Lower lobe of right lung (tissue), 2 donors: ENCODE measurements at places on chromosomes 12 and 14. TPM values are rescaled to one million over a fixed set of nuclear protein-coding genes. Genes with fewer than 3 reads are reported as not detected.

GRCh38 chr14:49970474-49971147 is 77.7 kb downstream of the ARF6 start:
- peaks cover 43% of the 10 kb centered on the region for H3K4me1 ChIP-seq
- H3K27ac ChIP-seq, result peak overlapping the region; percentile 84
- no peaks in the 10 kb centered on the region for H3K36me3 ChIP-seq
- no peaks in the 10 kb centered on the region for H3K27me3 ChIP-seq
- no peak overlapping the region for H3K4me3 ChIP-seq
- no peak for DNase-seq

DNA sequence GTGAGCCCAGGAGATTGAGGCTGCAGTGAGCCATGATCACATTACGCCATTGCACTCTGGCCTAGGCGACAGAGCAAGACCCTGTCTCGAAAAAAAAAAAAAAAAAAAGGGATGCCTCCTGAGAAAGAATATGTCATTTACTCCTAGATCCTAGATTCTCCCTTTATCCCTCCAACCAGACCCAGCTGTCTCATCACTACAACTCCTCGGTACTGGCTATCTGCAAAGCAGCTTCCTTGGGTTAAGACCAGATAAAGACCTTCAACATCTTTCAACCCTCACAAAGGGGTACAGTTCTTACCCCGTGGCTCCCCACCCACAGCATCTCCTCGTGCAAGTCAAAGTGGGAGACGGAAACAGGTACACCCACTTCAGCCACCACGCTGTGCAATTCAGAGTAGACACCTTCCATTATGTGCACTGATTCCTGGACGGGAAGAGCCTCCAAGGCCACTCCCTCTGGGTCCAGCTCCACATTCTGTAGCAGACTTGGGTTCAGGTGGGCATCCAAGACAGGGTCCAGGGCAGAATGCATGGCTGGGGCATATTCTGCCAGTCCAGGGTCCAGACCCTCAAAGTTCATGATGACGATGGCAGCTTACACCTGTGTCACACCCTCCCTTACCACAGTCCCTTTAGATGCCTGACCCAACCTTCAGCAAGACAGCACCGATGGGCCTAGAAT is 1.1 kb downstream of the PAN2 start:
- H3K4me3 ChIP-seq, result peak overlapping the region; percentile 68
- no peak for DNase-seq
- H3K4me1 ChIP-seq, result peaks cover 20% of the 10 kb centered on the region

DNA sequence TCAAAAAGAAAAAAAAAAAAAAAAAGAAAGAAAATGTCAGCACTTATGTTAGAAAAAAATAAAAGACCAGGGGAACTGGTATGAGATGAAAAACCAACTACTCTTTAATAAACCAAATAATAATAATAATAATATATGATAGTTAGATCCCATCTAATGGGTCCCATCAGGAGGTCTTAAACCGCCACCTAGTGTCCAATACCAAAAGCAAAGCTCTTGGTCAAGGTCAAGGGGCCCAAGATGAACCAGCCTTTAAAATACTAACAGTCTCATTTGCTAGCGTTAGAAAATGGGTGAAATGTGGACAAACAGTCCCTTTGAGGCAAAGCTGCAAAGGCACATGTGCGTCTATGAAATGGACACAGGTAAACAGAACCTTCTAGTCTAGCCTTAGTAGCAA is 12.3 kb downstream of the BRAP start:
- no peak for DNase-seq
- no peaks in the 10 kb centered on the region for H3K27me3 ChIP-seq
- H3K27ac ChIP-seq, result no peak overlapping the region
- no peaks in the 10 kb centered on the region for H3K4me1 ChIP-seq
- H3K4me3 ChIP-seq, result no peak overlapping the region

GRCh38 chr12:50234347-50234746 is 49.0 kb downstream of the LIMA1 start:
- no peaks in the 10 kb centered on the region for H3K36me3 ChIP-seq
- no peak overlapping the region for H3K27ac ChIP-seq
- no peak overlapping the region for H3K4me3 ChIP-seq
- H3K27me3 ChIP-seq, result no peaks in the 10 kb centered on the region

GRCh38 chr12:102769323-102769916 is 147.6 kb downstream of the PAH start:
- no peak overlapping the region for H3K4me3 ChIP-seq
- no peaks in the 10 kb centered on the region for H3K4me1 ChIP-seq
- DNase-seq, result no peak
- H3K27ac ChIP-seq, result no peak overlapping the region

GRCh38 chr12:55724226-55724939 is 4.2 kb downstream of the RDH5 start:
- no peak overlapping the region for H3K4me3 ChIP-seq
- DNase-seq, result peak; percentile 77
- H3K27me3 ChIP-seq, result no peaks in the 10 kb centered on the region
- H3K27ac ChIP-seq, result no peak overlapping the region
- H3K36me3 ChIP-seq, result peaks cover 57% of the 10 kb centered on the region

GRCh38 chr12:123787466-123787865 is 25.4 kb downstream of the DNAH10 start:
- no peak overlapping the region for H3K27ac ChIP-seq
- no peak for DNase-seq
- no peak overlapping the region for H3K4me3 ChIP-seq

- no peaks in the 10 kb centered on the region for H3K27me3 ChIP-seq
- H3K4me1 ChIP-seq, result peaks cover 52% of the 10 kb centered on the region
- no peak for DNase-seq
- no peak overlapping the region for H3K4me3 ChIP-seq
- H3K36me3 ChIP-seq, result no peaks in the 10 kb centered on the region
- no peak overlapping the region for H3K27ac ChIP-seq
Measured at GRCh38 chr12:124762791-124763593, 100.7 kb downstream of the SCARB1 start.

- no peak overlapping the region for H3K4me3 ChIP-seq
- H3K27me3 ChIP-seq, result no peaks in the 10 kb centered on the region
- H3K27ac ChIP-seq, result no peak overlapping the region
- DNase-seq, result no peak
- peaks cover 21% of the 10 kb centered on the region for H3K4me1 ChIP-seq
- peaks cover 8% of the 10 kb centered on the region for H3K36me3 ChIP-seq
Measured at GRCh38 chr12:12167847-12168246, 97.1 kb downstream of the BCL2L14 start.

- H3K4me3 ChIP-seq, result no peak overlapping the region
- H3K36me3 ChIP-seq, result no peaks in the 10 kb centered on the region
- no peak for DNase-seq
- H3K27me3 ChIP-seq, result no peaks in the 10 kb centered on the region
- no peak overlapping the region for H3K27ac ChIP-seq
Measured at GRCh38 chr12:38056701-38057689, 259.6 kb upstream of the ALG10B start.

- H3K36me3 ChIP-seq, result no peaks in the 10 kb centered on the region
- no peaks in the 10 kb centered on the region for H3K27me3 ChIP-seq
- H3K4me3 ChIP-seq, result no peak overlapping the region
- no peak for DNase-seq
- no peak overlapping the region for H3K27ac ChIP-seq
- H3K4me1 ChIP-seq, result peaks cover 23% of the 10 kb centered on the region
Measured at GRCh38 chr14:76911473-76911872, 85.3 kb downstream of the LRRC74A start.

DNA sequence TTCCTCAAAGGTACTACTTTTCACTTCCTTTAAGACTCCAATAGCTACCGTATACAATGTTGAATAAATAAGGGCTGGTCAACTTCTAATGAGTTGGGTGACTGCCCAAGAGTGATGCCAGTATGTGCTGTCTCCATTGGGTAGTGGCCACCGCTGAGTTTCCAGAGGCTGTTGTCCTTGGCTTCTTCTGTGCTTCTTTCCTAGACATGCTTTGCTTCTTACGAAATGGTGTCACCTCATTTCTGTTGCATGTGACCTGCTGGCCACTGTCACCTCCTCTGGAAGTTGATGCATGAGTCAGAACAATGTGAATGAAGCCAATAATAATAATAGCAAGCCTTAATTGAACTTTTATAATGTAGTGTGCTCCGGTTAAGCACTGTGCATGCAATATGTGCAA is 7.5 kb upstream of the NID2 start:
- no peak for DNase-seq
- no peaks in the 10 kb centered on the region for H3K36me3 ChIP-seq
- H3K4me1 ChIP-seq, result no peaks in the 10 kb centered on the region
- H3K4me3 ChIP-seq, result no peak overlapping the region
- no peak overlapping the region for H3K27ac ChIP-seq

- H3K4me1 ChIP-seq, result peaks cover 6% of the 10 kb centered on the region
- no peaks in the 10 kb centered on the region for H3K36me3 ChIP-seq
- no peak overlapping the region for H3K4me3 ChIP-seq
- H3K27me3 ChIP-seq, result no peaks in the 10 kb centered on the region
Measured at GRCh38 chr12:12606781-12607589, 4.7 kb upstream of the CREBL2 start.

- H3K27me3 ChIP-seq, result no peaks in the 10 kb centered on the region
- peaks cover 39% of the 10 kb centered on the region for H3K36me3 ChIP-seq
- H3K4me1 ChIP-seq, result peaks cover 79% of the 10 kb centered on the region
- H3K27ac ChIP-seq, result no peak overlapping the region
Measured at GRCh38 chr12:122086641-122087285, 8.2 kb downstream of the MLXIP start.

The PLEKHH1 gene
- 4.6 TPM for total RNA-seq

The STXBP6 gene
- 29.4 TPM for total RNA-seq

The TBK1 gene
- 25.0 TPM for total RNA-seq

The KIF5A gene
- total RNA-seq, result 0.09 TPM

The KCNA1 gene
- total RNA-seq, result not detected

The PLCZ1 gene
- total RNA-seq, result not detected

The TAS2R46 gene
- total RNA-seq, result 1.7 TPM
